ENCODE measurements at places on chromosomes 3 and 15.

DNA sequence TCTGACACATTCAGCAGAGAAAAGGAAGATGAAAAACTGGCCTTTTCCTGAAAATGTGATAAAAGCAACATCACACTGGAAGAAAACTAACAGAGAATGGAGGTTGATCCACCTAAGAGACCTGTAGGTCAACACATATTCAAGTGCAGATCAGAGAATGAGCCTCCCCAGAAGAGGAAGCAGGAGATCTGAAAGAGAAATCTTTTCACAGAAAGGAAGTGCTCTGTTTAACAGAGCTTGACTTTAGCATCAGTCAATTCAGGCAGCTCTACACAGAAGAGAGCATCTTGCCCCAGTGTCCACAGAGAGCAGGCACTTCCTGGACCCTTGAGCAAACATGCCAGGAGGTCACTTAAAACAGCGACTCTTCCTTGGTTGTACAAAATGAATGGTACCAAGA, 655.4 kb upstream of the GBE1 start:
- peak; percentile 4 for DNase-seq

DNA sequence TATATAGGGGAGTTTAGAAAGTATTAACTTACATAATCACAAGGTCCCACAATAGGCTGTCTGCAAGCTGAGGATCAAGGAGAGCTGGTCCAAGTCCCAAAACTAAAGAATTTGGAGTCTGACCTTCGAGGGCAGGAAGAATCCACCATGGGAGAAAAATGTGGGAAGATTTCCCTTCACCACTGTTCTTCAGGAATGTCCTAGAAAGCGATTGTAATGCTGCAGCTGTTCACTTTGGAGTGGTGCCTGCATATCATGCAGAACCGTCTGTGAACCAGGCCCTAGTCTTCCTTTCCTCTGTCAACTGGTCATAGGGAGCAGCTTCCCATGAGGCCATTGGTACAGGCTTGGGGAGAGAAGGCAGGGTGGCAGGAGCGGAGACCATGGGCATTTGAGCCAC, 497.9 kb upstream of the ARPP21 start:
- DNase-seq: no peak

DNA sequence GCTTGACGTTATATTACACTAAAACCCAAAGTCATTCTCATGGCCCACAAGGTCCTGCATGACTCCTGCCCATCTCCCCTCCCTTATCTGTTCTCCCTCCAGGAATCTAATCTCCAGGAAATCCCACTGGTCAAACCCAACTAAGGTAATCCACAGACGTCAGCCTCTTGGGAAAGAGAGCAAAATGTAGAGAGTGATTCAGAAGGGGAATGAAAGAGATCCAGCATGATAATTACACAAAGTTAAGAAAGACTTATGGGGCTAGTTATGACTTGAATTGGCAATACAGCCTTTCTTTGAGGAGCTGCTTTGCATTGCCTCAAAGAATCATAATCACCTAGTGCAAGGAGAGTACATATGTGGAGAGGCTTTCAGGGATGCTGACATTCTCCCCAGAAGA, 137.8 kb upstream of the MYRIP start:
- DNase-seq: no peak

GRCh38 chr3:35773417-35773816, 134.1 kb downstream of the ARPP21 start:
- no peak for DNase-seq

- no peak for DNase-seq
Measured at GRCh38 chr15:73375755-73376305, 7.1 kb upstream of the HCN4 start.

DNA sequence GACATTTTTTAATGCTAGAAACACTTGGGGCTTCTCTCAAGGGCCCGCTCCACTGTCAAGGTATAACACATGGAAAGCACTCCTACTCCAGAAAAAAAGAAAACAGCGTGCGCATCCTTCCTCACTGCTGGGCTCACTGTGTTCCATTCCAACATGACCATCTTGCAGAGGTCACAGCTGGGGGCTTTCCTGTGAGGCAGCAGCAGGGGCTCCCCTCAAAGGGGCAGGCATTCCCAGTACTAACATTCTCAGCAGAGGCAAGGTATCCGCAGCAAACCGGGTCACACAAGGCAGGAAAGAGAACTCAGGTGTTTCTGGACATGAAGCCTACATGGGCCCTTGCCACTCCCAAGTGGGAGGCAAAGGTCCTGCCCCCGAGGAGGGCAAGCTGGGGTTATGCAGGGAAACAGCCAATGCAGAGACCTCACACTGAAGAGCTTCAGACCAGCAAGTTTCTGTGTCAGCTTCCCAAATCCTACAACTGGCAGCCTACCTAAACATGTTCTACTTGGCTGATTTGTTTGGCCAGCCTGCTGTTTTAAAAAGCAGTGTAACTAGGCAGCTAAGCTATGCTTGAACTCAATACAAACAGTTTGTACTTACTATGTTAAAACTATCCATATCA, 6.4 kb downstream of the BDH1 start:
- DNase-seq: no peak

DNA sequence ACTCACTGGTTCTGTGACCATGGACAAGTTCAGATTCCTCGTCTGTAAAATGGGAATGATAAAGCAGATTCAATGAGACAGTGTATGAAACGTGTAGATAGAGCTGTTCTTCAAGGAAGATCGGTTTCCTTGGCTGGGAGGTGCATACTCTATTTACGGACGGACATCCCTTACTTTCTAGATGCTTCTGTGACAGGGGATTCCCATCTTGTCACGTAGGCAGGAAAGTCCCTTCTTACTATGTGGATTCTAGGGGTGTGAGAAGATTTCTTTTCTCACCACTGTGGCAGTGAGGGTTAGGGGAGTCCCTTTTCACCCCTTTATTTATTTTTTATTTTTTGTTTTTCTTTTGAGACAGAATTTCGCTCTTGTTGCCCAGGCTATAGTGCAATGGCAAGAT, 180.9 kb upstream of the TBL1XR1 start:
- peak; percentile 71 for DNase-seq

DNA sequence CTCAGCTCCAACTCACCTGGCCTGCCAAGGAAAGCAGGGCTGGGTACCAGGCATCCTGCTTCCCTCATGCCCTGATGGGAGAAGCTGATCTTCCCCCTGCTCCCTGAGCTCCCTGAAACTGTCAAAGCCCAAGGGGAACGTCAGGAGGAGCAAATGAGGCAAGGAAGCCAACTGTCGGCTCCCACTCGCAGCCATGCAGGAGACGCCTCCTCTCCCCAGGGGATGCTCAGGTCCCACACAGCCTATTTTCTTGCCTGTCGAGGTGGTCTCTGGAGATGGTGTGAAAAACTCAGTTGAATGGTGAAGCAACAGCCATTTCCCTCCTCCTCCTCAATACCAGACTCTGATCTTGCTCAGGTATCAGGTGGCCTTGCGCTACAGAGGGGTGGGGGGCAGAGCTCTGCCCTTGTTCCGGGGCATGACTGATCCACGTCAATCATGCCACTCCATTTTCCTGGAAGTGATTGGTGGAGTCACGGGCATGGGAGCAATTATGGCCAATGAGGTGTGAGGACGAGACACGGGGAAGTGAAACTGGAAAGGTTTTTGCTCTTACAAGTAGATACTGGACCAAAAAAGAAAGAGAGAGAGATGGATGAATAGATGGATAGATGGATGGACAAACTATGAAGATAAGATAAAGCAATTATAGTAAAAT, 58.2 kb downstream of the SLC6A1 start:
- no peak for DNase-seq

DNA sequence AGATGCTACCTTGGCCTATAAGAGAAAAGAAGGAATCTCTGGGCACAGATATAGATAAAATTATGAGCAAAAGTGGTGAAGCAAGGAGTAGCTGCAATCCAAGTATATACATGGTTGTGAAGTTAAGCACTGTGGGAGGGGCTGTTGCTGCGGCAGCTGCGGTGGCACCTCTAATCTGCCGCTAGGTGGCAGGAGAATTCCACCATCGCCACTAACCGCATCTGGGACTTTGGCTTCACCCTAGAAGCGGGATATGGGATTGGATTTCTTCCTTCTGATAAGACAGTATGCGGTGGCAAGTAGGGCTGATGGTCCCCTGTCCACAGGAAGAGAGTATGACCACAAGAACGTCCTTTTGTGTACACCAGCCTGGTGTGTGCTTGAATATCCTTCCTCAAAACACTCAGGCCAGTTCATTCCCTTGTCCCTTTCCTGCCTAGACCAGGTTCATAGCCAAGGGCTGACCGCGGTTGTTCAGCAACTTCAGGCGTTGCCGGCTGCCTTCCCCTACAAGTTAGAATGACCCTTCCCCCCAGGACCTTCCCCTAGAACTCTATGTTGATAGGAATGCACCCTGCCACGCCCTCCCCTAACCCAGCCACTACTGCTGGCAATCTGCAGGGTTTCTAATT, 5.1 kb downstream of the MAGEL2 start:
- no peak for DNase-seq

GRCh38 chr3:131221731-131222130, 159.8 kb upstream of the NUDT16 start:
- DNase-seq: no peak

DNA sequence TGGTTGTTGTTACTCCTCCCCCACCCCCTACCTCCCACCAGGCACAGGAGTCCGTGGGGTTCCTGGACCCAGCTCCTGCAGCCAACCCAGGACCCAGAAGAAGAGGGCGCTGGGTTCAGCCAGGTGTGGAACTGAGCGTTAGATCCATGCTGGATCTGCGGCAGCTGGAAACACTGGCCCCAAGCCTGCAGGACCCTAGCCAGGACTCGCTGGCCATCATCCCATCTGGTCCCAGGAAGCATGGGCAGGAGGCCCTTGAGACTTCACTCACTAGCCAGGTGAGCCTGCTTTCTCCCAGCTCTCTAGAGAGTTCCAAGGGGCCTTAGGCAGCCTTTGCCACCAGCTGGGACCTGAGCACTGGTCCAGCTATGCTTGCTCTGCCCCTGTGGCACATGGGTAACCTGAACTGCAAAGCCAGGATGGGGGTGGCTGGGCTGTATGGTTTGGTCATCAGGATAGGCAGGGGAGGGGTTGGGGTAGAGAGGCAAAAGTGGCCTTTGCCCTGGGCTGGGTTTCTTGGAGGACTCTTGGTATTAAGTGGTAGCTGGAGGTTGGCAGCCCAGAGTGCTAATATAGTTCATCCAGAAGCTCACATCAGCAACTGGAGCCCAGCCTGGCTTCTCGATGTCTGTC, 7.0 kb upstream of the JMJD7 start:
- no peak for DNase-seq

- no peak for DNase-seq
Measured at GRCh38 chr15:58200739-58201138, 62.6 kb downstream of the AQP9 start.

GRCh38 chr3:13120928-13121552, 47.8 kb upstream of the IQSEC1 start:
- DNase-seq: no peak

GRCh38 chr3:124320976-124321375, 329.1 kb upstream of the ROPN1 start:
- DNase-seq: no peak

- DNase-seq: no peak
Measured at GRCh38 chr3:34382859-34383258, 584.4 kb downstream of the PDCD6IP start.

- no peak for DNase-seq
Measured at GRCh38 chr3:72120039-72120438, 335.1 kb upstream of the PROK2 start.

- no peak for DNase-seq
Measured at GRCh38 chr15:78429477-78429876, 8.5 kb upstream of the IREB2 start.
